ENCODE measurements at places on chromosomes 3 and 15.

- no peak for DNase-seq
These were observed 247.6 kb upstream of the SOX2 start for GRCh38 chr3:181464033-181464694.

DNA sequence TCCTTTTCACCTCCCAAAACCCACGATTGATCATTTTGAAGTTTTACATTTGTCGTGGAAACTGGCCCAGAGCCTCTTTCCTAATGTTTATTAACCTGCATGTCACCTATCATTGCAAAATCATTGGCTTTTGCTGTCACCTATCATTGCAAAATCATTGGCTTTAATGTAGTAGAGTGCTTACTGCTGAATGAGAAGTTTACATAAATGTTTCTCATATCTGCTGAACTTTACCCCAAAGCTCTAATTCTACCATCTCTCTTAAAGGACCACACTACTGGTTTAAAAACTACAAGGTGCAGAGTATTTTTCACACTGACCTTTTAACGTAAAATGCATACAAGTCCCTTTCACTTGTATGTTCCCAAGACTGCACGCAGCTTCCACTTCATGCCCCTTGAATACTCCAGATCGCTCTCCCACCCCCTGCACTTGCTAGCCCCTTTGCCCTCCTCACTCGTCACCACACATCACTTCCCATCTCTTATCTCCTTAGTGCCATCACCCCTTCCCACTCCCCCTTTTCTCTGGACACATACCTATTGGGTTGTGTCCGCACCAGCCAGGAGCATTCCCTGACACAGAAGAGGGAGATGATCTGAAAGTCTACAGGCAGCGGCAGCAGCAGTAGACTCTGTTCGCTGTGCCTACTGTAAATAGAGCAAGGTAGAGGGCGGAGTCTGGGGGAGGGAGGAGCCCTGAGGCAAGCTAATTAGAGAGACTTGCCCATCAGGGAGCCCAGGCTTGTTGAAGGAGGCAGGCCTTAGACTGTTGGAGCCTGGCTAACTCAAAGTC lies 30.2 kb upstream of the ATOSA start:
- no peak for DNase-seq

- DNase-seq = no peak
These were observed 32.2 kb upstream of the ADAMTS17 start for GRCh38 chr15:100373942-100374341.

DNA sequence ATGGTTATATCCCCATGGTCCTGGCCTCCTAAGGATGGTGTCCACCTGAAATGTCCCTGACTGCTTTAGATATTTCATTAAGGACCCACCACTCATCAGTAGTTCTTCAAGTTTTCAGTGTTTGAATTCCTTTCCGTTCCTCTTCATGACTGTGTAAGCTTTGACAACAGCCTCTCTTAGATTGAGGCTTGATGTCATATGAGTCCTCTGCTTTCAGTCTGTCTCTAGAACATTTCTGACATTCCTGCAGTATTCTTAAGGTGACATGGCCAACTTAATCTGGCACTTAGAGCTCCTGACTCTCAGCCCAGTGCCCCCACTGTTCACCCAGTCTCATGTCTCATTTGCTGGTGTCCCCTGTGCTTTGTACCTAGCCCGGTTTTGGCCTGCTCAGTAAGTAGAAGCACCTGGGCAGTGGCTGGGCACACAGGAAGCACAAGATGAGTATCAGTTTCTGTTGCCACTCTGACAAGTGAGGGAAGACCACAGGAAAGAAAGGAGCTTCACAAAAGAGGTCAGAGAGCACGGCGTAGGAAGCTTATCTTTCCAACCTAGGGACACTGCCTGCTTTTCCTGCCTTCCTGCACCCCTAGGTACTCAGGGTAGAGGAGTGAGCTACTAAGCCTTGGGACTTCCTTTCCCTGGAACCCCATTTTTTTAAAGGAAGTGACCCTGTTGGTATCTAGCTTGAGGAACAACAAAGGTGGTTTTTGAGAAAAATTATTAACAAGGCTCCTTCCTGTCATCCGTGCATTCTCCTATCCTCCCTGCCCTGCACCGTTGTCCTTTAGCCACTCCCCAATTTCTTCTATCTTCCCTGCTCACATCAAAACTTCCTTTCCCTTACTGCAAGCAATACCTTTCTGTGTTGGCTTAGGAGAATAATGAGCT lies 103.1 kb downstream of the KLHL25 start:
- no peak for DNase-seq

DNA sequence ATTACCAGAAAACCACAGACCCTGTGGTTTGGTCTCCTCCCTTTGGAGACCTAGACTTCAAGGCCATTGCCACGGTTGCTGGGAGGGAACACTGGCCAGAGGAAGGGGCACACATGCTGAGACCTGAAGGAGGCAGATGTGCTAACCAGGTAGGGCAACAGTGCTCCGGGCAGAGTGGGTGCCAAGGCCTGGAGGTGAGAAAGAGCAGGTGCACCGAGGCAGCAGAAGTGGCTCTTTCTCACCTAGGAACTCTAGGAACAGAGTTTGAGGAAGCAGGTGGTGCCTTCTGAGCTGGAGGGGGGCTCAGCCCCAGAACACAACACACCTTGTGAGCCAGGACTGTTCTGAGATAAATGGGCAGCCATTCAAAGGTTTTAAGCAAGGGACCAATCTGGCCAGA lies 106.1 kb downstream of the MEGF11 start:
- DNase-seq = no peak

DNA sequence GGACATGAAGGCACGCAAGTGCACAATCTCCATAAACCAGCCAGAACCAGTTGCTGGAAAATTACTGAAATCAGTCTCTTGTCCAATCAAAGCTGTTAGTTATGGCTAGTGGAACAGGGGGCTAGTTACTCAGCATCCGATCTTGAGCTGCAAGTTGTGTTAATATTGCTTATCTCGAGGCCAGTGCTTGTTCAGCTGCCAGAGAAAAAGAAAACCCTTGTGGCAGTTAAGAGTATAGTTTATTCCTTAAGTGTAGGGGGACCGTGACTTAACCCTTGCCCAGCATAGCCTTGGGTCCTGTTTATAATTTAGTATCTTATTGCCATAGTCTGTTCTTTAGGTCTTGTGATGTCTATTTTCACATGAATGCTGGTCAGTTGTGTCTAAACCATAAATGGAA lies 268.5 kb downstream of the CD47 start:
- no peak for DNase-seq

- DNase-seq = no peak
These were observed 33.5 kb downstream of the NTRK3 start for GRCh38 chr15:88223084-88223483.
